ENCODE measurements at places on chromosomes 1 and 21.
A peak's percentile ranks its signal among the peaks of the same experiment; 100 is the strongest.

GRCh38 chr1:33009561-33009960, 27.1 kb downstream of the AK2 start:
- no peak for DNase-seq

GRCh38 chr21:44858291-44858690, 15.2 kb downstream of the PTTG1IP start:
- no peak for DNase-seq

GRCh38 chr1:30785714-30786113, 28.1 kb upstream of the LAPTM5 start:
- no peak for DNase-seq

DNA sequence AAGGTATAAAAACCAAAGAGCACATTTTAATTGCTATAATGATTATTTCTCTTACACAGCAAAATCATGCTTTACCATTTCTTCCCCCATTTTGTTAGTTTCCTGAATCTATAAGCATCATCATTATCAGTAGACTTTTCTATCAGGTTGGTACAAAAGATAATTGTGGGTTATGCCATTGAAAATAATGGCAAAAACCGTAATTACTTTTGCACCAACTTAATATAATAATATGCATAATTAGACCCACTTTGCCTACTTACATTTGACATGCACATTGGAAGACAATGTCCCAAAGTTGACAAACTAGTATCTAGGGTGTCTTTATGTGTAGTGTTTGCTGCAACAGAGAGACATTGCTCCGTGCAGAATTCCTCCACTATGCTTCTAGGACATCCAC, 594.2 kb downstream of the LMO4 start:
- no peak for DNase-seq

DNA sequence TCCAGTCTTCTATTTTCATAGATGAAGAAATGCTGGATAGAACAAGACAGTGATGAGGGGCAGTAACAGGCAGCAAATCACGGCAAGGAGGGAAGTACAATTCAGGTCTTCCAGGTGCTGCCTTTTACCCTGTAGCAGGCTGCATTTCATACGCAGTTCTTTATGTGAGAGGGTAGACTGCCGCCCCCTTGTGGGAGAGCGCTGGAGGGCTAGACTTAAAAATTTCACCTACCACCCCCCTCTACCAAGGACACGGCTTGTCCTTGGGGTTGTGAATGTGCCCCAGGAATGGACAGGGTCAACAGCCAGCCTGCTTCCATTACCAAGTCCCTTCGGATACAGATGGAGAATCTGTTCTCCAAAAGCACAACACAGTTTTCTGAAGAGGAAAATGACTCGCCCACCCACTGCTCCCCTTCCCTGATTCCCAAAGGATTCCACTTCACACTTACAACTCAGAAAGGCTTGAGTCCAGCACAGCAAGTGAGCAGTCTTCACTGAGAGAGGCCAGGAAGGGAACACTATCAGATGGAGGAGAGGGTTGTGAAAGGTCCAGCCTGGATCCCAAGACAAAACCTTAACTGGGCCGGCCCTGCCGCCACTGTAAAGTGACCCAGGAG, 7.4 kb downstream of the WDR77 start:
- peak; percentile 72 for DNase-seq

DNA sequence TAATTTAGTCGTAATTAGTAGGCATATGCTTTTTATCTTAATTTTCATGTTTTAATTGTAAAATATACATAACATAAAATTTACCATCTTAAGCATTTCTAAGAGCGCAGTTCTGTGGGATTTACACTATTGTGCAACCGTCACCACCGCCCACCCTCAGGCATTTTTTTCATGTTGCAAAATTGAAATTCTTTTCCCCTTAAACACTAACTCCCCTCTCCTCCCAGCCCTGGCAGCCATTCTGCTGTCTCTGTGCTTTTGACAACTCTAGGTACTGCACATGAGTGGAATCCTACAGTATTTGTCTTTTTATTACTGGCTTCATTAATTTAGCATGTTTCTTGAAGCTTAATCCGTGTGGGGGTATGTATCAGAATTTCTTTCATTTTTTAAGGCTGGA, 7.8 kb downstream of the PIK3CD start:
- DNase-seq, result no peak

DNA sequence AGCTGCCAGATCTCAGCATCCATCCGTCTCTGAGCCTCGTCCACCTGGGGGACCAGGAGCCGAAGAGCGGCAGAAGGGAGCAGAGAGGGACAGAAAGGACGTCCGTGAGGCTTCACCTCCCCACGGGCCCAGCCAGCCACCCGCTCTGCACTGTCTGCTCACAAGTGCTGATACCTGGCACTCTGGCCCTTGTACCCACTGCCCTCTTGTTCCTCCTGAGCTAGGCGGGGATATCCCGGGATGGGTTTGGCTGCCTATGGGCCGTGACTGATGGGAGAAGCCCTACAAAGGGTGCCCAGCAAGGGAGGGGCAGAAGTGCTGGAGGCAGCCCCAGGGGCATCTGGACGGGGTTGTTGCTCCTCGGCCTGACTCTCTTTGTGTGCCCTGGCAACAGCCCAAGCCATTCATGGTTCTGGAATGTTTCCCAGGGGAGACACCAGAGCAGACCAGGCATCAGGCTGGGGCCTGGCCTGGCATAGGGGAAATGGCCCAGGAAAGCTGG, 57.6 kb downstream of the LDLRAD2 start:
- DNase-seq, result no peak

DNA sequence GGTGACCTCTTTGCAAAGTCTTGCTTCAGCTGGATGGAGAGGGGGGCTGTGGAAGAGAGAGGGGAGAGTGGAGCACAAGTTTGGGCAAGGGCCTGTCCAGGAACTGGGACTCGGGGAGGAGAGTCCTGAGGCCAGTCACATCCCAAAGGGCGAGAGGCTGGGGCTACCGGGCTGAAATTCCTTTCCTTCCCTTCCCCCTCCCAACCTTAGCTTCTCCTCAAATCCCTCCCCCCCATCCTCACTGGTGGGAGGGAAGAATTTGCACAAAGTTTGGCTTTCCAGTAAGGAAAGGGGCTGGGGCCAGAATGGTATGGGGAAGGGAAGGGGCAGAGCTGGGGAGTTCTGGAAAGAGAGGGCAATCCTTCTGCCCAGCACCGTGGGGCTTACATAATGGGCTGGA, 854 bp downstream of the CNTN2 start:
- no peak for DNase-seq

- no peak for DNase-seq
Observed at GRCh38 chr1:93804412-93804811, 74.6 kb downstream of the DNTTIP2 start.

DNA sequence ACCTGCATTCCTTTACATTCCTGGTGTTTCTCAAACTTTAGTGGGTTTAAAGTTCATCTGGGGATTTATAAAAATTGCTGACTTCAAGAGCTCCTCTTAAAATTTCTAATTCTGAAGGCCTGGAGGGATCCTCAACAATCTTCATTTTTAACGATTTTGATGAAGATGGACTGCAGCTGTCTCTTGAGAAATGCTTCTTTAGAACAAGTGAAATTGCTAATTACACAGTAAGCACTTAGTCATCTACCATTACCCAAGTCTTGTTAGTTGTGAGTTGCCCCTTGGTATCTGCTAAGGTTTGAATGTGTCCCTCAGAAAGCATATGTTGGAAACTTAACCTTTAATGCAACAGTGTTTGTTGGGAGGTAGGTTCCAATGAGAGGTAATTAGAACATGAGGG, 163.7 kb downstream of the LTN1 start:
- DNase-seq, result no peak
